Stimulated activated CD4-positive, alpha-beta T cell treated with anti-CD3 and anti-CD28 coated beads, Interleukin-1b, Interleukin-23, amount 100 ng/mL, for 1 hour (primary cell): ENCODE measurements at places on chromosomes 2 and 18.

DNA sequence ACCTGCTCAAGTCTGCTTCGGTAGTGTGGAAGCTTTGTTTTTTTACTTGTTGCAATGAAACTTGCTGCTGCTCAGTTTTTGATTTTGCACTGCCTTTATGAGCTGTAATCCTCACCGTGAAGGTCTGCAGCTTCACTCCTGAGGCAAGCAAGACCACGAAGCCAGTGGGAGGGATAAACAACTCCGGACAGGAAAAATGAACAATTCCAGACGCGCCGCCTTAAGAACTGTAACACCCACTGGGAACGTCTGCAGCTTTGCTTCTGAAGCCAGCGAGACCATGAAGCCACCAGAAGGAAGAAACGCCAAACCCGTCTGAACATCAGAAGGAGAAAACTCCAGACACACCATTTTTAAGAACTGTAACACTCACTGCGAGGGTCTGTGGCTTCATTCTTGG, 245.7 kb upstream of the REG3G start:
- DNase-seq: no peak

DNA sequence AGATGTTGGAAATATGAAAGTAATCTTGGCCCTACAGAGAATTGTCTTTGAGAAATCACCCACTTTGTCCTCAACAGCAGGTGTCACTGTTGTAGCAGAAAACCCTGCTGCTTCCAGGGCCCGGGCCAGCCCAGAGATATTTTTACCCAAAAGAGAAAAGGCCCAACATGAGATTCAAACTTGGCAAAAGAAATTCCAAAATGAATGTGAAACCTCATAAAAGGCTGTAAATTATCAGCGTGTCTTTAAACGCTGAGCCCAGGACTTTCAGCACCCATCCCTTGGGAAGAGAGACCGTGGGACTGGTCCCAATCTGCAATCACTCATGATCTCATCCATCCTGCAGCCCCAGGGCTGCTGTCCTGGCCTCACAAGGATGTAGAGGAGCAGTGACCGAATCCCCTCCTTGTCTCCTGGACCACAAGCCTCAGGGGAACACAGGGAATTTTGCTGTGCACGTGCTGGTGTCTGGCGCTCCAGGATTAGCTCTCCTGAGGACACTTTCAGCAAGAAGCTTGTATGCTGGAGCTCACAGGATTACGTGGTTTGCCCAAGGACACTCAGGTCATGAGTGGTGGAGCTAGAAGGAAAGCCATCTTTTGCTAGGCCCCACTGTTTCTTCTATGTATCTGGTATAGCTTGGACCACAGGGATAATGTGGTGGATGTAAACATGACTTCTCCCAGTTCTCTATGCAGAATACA, 202.1 kb downstream of the RNF144A start:
- no peak for DNase-seq

GRCh38 chr2:134148843-134149472, 104.9 kb upstream of the MGAT5 start:
- no peak for DNase-seq

- peak; percentile 57 for DNase-seq
Observed at GRCh38 chr18:63155169-63155852, 164.3 kb downstream of the BCL2 start.

DNA sequence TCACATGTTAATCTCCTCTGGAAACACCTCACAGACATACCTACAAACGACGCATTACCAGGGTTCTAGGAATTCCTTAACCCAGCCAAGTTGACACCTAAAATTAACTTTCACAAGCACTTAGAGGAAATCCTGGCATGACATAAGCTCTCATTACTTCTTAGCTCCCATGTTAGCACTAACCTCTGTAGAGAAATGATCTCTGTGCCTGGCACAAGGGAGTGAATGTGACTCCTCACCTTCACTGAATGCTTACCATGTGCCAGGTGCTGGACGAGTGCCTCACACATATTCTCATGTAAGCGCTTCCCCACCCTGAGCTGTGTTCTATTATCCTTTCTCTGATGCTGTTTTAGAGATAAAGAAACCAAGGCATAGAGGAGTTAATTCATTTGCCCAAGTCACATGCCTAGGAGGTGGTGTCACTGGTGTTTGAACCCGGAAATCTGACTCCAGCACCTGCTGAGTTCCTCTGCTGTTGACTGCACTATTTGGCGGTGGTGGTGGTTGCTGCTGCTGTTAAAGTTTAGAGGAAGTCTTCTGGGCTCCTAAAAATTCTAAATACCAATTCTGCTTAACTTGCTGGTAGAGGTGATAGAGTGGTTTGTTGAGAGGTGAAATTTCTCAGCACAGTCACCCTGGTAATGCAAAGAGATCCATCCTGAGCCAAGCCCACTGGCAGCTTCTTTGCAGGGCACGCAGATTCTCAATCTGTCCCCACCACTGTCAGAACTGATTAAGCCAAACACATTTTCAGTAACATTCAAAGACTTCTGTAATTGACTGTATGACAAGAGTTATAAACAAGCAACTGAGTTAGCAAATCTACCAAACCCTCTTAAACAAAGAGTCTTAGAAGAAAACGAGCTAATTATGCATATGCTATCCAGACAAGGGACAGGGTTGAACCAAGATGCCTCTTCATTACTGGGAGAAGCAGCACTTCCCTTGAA, 200.3 kb downstream of the CMPK2 start:
- no peak for DNase-seq

GRCh38 chr2:177207101-177207500, 5.5 kb upstream of the HNRNPA3 start:
- no peak for DNase-seq

GRCh38 chr18:28399781-28400362, 222.9 kb upstream of the CDH2 start:
- no peak for DNase-seq

GRCh38 chr2:180728928-180729559, 251.4 kb upstream of the UBE2E3 start:
- no peak for DNase-seq

DNA sequence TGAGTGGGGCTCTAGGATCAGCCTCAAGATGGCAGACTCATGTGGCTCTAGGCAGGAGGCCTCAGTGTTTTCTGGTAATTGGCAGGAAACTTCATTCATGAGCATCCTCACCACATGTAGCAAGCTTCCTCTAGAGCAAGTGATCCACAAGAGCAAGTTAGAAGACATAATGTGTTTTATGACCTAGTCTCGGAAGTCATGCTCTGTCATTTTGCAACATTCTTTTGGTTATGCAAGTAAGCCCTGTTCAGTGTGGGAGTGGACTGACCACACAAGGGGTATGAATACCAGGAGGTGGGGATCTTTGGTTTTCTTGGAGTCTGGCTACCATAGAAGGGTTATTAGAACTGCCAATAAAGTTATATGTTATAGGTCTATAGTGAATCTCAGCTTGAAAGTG, 66.8 kb upstream of the STK39 start:
- no peak for DNase-seq

- DNase-seq: no peak
Observed at GRCh38 chr2:173230181-173230580, 124.5 kb upstream of the CDCA7 start.

DNA sequence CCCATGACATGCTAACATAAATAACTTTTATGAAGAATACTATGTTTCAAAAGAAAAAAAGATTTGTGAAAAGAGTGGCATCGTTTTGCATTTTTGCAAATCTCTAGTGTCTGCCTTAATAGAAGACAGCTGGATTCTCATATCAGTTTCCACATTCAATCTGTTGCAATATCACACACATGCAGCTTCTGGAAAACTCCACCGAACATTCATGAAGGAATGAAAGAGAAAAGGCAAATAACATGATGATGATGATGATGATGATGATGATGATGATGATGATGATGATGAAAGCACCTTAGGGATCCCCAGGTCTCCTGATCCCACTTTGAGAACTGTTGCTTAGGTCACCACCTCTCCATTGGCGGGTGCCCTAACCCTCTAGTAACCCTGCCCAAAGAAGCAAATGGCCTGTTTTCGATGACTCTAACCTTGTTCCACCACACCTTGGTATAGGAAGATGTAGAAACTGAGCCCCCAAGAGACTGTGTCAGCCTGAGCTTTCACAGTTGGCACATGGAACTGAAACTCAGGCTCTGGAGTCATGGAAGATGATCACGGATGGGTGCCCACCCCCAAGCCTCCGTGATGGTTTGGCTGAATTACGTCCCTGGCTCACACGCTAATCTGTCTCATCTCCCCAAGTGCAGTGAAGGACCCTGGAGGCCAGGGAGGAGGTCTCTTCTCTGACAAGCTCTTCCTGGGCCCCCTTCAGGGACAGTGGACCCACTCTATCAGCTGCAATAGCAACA, 80.1 kb upstream of the SMAD7 start:
- no peak for DNase-seq

GRCh38 chr18:8224576-8224975, 384.7 kb upstream of the RAB12 start:
- no peak for DNase-seq

DNA sequence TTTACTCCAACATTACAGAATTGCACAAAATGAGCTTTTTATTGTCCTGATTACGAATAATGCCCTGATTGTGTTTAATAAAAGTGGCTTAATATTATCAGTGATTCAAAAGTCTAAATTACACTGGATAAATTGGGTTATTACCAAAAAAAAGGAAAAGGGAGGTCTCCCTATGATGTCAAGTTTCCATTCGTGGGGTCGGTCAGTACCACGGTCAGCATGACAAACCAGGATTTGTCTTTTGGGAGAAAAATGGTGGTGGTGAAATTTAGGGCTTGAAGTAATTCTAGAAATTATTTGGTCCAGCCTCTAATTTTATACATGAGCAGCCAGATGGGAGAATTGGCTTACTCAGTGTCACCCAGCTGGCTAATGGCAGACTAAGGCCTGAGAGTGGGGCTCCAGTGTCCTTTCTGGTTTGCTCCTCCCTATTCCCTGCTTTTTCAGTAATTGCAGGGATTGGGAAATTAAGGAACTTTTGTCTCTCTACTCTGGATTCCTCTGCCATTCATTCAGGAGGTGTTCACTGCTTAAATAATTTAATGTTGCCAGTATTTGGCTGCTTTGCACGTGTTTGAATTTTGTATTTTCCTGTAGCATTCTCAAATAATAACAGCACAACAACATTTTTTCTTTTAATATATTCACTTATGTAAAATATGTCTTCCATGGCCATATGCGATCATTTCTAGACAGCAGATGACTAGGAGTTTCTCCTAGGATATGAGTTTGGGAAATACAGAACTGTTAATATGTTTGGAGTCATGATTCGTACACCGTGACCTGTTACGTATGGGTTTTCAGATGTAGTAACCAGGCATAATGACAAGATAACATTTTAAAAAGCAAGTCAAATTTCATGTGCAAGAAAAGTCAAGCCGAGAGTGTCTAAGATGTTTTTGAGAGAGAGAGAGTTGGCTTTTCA, 128.9 kb upstream of the NOSTRIN start:
- DNase-seq: no peak

GRCh38 chr2:7913974-7914373, 767.9 kb upstream of the ID2 start:
- no peak for DNase-seq

- DNase-seq: no peak
Observed at GRCh38 chr2:57937456-57937855, 109.2 kb upstream of the VRK2 start.

DNA sequence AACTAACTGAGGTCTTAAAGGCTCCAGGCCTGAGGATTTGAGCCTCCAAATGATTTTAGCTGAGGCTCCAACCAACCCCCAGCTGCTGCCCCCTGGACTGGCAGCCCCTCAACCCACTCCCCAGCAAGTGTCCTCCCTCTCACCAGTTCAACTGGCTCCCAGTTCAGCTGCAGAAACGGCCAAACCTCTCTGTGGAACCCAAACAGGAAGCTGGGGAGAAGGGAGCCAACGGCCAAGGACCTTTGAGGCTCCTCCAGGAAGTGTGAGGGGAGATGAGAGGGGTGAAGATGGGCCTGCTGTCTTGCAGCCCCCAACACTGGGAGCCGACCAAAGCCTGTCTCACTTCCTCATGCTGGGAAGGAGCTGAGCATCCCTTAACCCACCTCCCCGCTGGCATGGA, 24.9 kb downstream of the ZFP36L2 start:
- no peak for DNase-seq

GRCh38 chr2:71780162-71780561, 326.8 kb downstream of the DYSF start:
- no peak for DNase-seq

DNA sequence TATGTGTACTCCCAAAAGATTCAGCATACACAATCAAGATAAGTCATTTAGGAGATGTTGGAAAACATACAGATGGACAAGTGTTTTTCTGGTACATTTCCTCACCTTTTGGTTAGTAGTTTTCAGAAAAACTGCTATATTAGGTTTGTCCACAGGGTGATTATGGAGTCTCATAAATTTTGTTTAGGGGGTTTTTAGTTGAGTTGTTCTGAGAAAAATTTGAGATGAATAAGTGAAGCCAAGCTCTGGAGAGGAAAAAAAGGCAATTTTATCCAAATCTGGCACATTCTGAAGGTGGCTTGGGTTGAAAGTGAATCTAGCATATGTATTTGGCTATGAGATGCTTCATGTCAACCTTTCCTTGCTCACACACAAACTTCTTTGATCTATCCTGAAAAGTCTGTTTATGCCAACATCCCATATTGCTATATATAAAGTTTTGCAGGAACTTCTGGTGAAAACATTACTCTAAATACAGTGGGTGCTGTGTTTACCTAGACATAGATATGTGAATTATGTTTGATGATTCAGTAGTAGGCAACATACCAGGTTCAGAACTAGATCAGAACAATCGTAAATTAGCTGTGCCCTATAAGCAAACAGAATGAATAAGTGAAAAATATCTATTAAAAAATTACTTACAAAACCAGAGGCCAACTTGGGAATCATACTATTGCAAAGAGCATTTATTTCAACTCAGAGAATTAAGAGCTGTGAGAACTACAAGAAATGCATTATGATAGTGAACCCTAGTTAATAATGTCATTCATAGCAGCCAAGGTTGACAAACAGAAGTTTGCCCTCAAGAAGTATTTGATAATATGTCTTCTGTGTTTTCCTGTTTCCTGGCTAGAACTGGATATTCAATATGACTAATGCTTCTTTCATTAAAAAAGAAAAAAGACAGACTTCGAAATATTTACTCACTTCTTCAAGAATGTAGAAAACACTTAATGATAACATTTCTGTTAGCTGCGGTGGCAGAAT, 552.0 kb downstream of the IRS1 start:
- no peak for DNase-seq

GRCh38 chr2:77054938-77055337, 467.2 kb downstream of the LRRTM4 start:
- DNase-seq: no peak

GRCh38 chr2:111118981-111119821, 1.5 kb upstream of the BCL2L11 start:
- DNase-seq: no peak

GRCh38 chr2:234954551-234954992, 2.8 kb downstream of the SH3BP4 start:
- no peak for DNase-seq

- no peak for DNase-seq
Observed at GRCh38 chr2:196331143-196331542, 159.8 kb upstream of the STK17B start.
